Thymus (tissue), 14 donors: ENCODE measurements at places on chromosomes 1 and 21.

GRCh38 chr1:245118066-245118465, 36.7 kb upstream of the KIF26B start:
- DNase-seq, result no peak
- H3K36me3 ChIP-seq, result no peaks in the 10 kb centered on the region
- no peaks in the 10 kb centered on the region for H3K4me1 ChIP-seq
- no peak overlapping the region for H3K4me3 ChIP-seq
- no peaks in the 10 kb centered on the region for H3K27me3 ChIP-seq
- no peak overlapping the region for H3K27ac ChIP-seq

DNA sequence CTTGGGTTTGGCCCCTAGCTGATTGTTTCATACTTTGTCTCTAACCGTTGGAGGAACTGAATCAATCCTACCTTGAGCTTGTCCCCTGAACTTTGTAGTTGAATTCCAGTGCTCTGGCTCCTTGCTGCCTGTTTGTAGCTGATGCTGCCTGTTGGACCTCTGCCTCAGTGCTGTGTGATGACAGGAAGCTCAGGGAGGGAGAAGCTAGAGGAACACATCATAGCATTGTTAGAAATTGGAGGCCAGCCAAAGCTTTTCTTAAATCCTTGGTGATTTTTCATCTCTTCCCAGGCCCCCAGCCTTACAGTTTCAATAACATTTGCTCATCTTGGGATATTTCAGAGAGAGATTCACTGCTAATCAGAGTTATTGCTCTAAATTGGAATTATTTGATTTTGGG, 34.0 kb downstream of the MACF1 start:
- no peak for DNase-seq
- H3K4me1 ChIP-seq, result peaks cover 3% of the 10 kb centered on the region
- H3K27me3 ChIP-seq, result no peaks in the 10 kb centered on the region
- peaks cover 7% of the 10 kb centered on the region for H3K36me3 ChIP-seq
- H3K4me3 ChIP-seq, result no peak overlapping the region
- no peak overlapping the region for H3K27ac ChIP-seq

DNA sequence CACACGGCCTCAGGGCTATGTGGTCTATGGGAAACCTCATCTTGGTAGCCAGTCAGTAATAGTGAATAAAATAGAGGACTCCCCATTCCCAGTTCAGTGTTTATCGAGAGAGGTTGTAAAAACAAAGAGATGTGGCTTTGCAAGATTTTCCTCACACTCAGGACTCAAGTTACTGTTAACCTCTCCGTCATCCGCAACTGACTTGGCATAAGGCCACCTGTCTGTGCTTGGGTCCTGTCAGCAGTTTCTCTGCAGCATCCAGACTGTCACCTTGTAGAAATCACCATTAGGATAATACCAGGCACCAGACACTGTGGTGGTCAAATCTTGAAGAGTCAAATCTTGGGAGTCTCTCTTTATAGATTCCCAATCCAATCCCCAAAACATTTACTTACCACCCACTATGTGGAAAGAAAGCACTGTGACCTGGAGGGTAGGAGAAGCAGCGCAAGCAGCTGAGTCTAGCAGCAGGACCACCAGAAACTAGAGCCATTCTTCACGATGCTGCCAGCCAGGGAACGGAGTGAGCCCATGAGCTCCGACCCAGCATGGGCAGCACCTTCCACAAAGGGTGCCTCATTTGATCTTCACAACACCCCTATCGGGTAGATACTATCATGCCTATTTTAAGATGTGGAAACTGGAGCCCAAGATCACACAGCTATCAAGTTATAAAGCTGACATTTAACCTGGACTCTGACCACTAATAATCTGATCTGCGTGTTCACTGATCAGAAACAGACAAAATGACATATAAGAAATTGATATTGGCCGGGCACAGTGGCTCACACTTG, 5.6 kb upstream of the GPR25 start:
- DNase-seq, result no peak
- H3K4me3 ChIP-seq, result no peak overlapping the region
- no peaks in the 10 kb centered on the region for H3K36me3 ChIP-seq

DNA sequence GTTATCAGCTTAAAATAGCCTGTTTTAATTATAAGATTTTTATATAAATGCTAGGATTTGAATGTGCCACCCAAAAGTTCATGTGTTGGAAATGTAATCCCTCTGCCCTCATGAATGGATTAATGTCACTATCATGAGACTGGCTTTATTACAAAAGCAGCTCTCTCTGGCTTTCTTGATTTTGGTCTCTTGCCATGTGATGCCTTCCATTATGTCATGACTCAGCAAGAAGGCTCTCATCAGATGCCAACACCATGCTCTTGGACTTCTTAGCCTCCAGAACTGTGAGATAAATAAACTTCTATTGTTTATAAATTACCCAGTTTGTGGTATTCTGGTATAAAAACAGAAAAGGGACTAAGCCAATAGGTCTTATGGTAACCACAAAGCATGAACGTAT, 6.9 kb upstream of the PRSS38 start:
- H3K27ac ChIP-seq, result no peak overlapping the region
- no peaks in the 10 kb centered on the region for H3K36me3 ChIP-seq
- H3K4me3 ChIP-seq, result no peak overlapping the region
- H3K27me3 ChIP-seq, result no peaks in the 10 kb centered on the region
- DNase-seq, result no peak

DNA sequence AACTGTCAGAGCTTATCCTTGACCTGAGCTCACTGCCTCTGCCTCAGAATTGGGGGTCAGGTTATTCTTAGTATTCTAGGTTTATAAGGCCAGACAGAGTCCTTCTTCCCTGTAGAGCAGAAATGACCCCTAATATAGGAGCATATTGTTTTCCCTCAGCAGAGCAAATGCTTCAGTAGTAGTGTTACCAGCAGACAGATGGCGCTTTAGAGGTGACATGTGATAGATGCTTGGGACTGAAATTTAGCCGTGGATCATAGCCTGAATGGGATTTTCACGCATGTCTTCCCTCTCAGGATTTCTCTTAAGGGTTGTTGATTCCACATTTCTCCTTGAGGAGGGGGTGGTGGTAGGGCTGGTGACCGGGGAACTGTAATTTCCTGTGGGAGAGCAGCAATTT, 24.5 kb downstream of the ADARB1 start:
- H3K27me3 ChIP-seq, result no peaks in the 10 kb centered on the region
- no peak overlapping the region for H3K4me3 ChIP-seq
- H3K4me1 ChIP-seq, result no peaks in the 10 kb centered on the region
- H3K36me3 ChIP-seq, result no peaks in the 10 kb centered on the region
- no peak overlapping the region for H3K27ac ChIP-seq
